ENCODE measurements at places on chromosomes 1 and 21. TPM values are rescaled to one million over a fixed set of nuclear protein-coding genes. Genes with fewer than 3 reads are reported as not detected.

The GOLT1A gene
- total RNA-seq = not detected

The CRP gene
- total RNA-seq = not detected

The CFHR5 gene
- total RNA-seq = not detected

The CDC7 gene
- 0.60 TPM for total RNA-seq

The CLCC1 gene
- total RNA-seq = 28.8 TPM

The CFHR1 gene
- total RNA-seq = not detected

The BMP8B gene
- total RNA-seq = 0.33 TPM

The C1orf141 gene
- total RNA-seq = not detected

The RPF1 gene
- 34.9 TPM for total RNA-seq

The CBR3 gene
- total RNA-seq = 2.0 TPM

The C1orf87 gene
- not detected for total RNA-seq

The HS2ST1 gene
- 12.6 TPM for total RNA-seq

The SERPINC1 gene
- not detected for total RNA-seq

Measured in left ventricle myocardium inferior (tissue), 1 donor.